ENCODE measurements at places on chromosomes 3 and 15. TPM values are rescaled to one million over a fixed set of nuclear protein-coding genes. Genes with fewer than 3 reads are reported as not detected.
A peak's percentile ranks its signal among the peaks of the same experiment; 100 is the strongest.

DNA sequence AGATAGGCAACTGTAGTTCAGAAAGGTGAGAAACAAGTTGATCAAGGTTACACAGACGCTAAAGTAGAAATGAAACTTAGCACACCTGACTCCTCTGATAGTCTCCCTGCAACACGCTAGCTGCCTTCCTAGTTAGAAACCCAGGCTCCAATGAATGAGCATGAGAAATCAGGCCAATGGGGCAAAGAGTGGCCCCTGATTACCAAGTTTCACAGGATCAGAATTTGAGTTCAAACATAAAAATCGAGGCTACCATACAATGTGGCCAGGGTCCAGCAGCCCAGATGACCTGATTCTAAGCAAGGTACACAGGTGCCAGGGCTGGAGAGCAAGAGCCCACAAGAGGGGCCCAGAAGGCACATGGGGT lies 7.7 kb downstream of the PLD1 start:
- peaks cover 61% of the 10 kb centered on the region for H3K4me1 ChIP-seq
- H3K4me3 ChIP-seq = no peak overlapping the region
- no peaks in the 10 kb centered on the region for H3K27me3 ChIP-seq
- no peak overlapping the region for H3K27ac ChIP-seq
- DNase-seq = no peak

GRCh38 chr3:134543113-134543512 lies 57.3 kb downstream of the CEP63 start:
- H3K27me3 ChIP-seq = no peaks in the 10 kb centered on the region
- H3K36me3 ChIP-seq = peaks cover 33% of the 10 kb centered on the region
- no peak overlapping the region for H3K4me3 ChIP-seq
- peak overlapping the region; percentile 79 for H3K27ac ChIP-seq
- DNase-seq = no peak

- no peak overlapping the region for H3K4me3 ChIP-seq
- peaks cover 97% of the 10 kb centered on the region for H3K4me1 ChIP-seq
- H3K27ac ChIP-seq = peak overlapping the region; percentile 93
- no peaks in the 10 kb centered on the region for H3K36me3 ChIP-seq
These were observed 19.5 kb downstream of the ARHGEF3 start for GRCh38 chr3:56782215-56782614.

GRCh38 chr3:132445817-132446216 lies 28.5 kb downstream of the DNAJC13 start:
- peaks cover 2% of the 10 kb centered on the region for H3K36me3 ChIP-seq
- peak overlapping the region; percentile 46 for H3K27ac ChIP-seq
- H3K27me3 ChIP-seq = no peaks in the 10 kb centered on the region
- H3K4me1 ChIP-seq = peaks cover 55% of the 10 kb centered on the region
- DNase-seq = no peak

GRCh38 chr3:50274371-50275104 lies 4.3 kb upstream of the LSMEM2 start:
- no peak overlapping the region for H3K4me3 ChIP-seq
- H3K36me3 ChIP-seq = peaks cover 10% of the 10 kb centered on the region
- no peaks in the 10 kb centered on the region for H3K27me3 ChIP-seq
- DNase-seq = no peak

- H3K4me3 ChIP-seq = no peak overlapping the region
- H3K4me1 ChIP-seq = peaks cover 14% of the 10 kb centered on the region
- no peaks in the 10 kb centered on the region for H3K36me3 ChIP-seq
- no peak for DNase-seq
These were observed 18.8 kb downstream of the STX19 start for GRCh38 chr3:94009608-94010007.

DNA sequence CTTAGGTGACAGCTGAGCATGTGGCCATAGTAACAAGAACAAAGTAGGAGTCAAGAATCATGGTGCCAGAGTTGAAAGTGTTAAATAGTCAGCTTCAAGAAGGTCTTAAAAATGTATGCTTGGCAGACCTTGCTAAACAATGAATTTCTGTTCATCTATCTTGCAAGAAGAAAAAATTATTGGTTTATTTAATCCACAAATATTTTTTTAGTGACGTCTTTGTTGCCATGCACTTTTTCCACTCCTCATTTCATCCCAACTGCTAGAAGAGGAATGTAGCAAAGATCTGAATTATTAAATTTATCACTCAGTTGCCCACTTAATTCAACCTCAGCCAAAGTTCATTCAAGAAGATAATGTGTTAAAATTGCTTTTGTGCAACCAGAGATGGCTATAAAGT lies 3.2 kb upstream of the SLC4A7 start:
- no peak overlapping the region for H3K4me3 ChIP-seq
- H3K27me3 ChIP-seq = no peaks in the 10 kb centered on the region
- no peak overlapping the region for H3K27ac ChIP-seq
- DNase-seq = no peak

DNA sequence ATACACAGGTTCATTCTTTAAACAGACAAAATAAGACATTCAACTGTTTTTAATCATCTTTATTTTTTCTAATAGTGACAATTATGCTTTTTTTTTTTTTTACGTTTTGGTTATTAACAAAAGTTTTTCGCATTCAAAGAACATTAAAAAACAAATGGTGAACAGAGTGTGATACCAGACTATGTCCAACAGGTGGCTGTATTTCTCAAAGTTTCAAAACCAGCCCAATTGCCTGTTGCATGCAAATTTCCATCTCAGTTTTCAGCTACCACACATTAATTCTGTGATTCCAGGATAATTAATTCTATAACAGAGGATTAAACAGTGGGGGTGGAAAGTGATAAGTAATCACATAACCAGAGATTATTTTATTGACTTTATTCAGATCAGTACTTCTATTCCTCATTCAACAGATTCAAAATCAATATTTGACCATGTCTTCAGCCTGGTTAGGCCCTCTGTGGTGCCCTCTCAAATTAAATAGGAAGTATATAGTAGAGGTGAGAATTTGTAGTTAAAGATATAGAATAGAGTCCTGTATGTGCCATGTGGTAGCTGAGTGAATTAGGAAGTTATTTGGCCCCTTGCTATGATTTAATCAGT lies 122.2 kb upstream of the DCBLD2 start:
- H3K4me1 ChIP-seq = no peaks in the 10 kb centered on the region
- no peak for DNase-seq
- H3K36me3 ChIP-seq = no peaks in the 10 kb centered on the region
- no peaks in the 10 kb centered on the region for H3K27me3 ChIP-seq
- no peak overlapping the region for H3K4me3 ChIP-seq
- no peak overlapping the region for H3K27ac ChIP-seq

DNA sequence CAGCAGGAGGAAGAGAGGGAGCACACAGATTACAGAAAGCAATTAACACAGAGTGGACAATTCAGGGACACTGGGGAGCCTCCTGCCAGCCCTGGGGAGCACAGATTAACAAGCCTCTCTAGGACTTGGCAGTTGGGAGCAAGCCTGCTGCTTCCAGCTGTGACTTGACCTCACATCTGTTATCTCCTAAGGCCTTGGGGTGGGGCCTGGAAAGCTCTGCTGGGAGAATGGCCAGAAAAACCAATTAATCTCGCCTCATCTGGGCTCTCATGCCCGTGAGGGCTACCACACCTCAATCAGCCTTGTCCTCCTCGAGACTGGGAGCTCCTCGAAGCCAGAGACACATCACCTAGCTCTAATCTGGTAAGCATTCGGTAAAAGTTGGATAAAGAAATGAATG lies 39.1 kb downstream of the SEMA5B start:
- H3K4me1 ChIP-seq = no peaks in the 10 kb centered on the region
- H3K27me3 ChIP-seq = no peaks in the 10 kb centered on the region
- no peak overlapping the region for H3K27ac ChIP-seq
- H3K4me3 ChIP-seq = no peak overlapping the region
- H3K36me3 ChIP-seq = no peaks in the 10 kb centered on the region
- DNase-seq = no peak

GRCh38 chr3:24296441-24297205 lies 198.0 kb downstream of the THRB start:
- no peak overlapping the region for H3K4me3 ChIP-seq
- no peaks in the 10 kb centered on the region for H3K27me3 ChIP-seq
- DNase-seq = no peak
- no peak overlapping the region for H3K27ac ChIP-seq
- H3K4me1 ChIP-seq = no peaks in the 10 kb centered on the region

- no peaks in the 10 kb centered on the region for H3K36me3 ChIP-seq
- DNase-seq = no peak
- no peak overlapping the region for H3K27ac ChIP-seq
- H3K27me3 ChIP-seq = no peaks in the 10 kb centered on the region
- peaks cover 5% of the 10 kb centered on the region for H3K4me1 ChIP-seq
These were observed 19.6 kb upstream of the EPHB3 start for GRCh38 chr3:184541886-184542562.

DNA sequence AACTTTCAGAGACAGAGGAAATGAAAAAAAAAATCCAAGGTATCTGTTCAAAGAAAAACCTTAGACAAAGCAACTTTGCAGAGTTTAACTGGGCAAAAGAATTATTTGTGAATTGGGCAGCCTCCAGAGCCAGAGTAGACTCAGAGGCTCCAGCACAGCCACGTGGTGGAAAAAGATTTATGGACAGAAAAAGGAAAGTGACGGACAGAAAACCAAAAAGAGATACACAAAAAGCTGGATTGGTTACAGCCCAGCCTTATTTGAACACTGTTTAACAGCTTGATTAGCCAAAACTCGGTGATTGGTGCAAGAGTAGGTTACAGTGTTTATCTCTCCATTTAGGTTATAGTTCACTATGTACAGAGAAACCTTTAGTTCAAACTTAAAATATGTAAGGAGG lies 23.7 kb upstream of the GPD1L start:
- no peaks in the 10 kb centered on the region for H3K36me3 ChIP-seq
- no peak for DNase-seq
- H3K27ac ChIP-seq = no peak overlapping the region
- H3K4me3 ChIP-seq = no peak overlapping the region

- no peaks in the 10 kb centered on the region for H3K4me1 ChIP-seq
- no peak overlapping the region for H3K4me3 ChIP-seq
- no peak overlapping the region for H3K27ac ChIP-seq
- peaks cover 78% of the 10 kb centered on the region for H3K36me3 ChIP-seq
- DNase-seq = no peak
These were observed 72.4 kb downstream of the VPS13C start for GRCh38 chr15:61987824-61988223.

DNA sequence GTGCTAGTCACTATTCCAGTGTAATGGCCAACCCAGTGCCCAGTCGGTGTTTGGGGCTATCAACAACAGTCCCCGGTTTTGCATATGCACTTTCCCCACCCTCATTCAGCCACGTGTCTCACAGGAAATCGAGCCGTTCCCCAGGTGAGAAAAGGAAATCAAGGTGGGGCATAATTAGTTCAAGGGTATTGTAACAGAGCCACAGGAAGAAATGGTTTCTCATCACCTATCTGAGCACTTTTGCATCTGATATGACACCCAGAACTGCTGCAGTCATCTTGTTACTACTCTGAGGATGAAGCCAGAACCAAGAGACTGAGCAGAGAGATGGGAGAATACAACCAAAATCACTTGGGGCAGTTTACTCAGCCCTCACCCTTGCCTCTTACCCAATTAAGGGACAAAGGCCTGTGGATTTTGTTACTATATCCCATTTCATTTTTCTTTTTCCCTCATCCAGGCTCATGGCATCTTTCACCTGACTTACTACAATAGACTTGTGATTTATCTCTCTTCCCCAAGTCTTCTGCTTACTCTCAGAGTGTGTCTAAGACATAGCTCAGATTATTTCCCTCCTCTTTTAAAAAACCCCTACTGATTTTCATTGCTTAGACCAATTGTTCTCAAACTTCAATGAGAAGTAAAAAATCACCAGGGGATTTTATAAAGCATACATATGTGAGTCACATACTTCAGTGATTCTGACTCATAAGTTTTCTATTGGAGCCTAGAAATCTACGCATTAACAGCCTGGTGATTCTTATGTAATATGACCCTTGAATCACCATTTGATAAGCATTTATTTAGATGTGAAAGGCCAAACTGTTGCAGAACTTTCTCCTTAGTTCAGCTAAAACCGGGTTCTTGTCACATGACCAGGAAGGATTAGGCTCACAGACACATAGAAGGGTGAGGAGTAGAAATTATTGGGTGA lies 40.5 kb downstream of the TRAT1 start:
- no peak for DNase-seq
- H3K4me1 ChIP-seq = no peaks in the 10 kb centered on the region

DNA sequence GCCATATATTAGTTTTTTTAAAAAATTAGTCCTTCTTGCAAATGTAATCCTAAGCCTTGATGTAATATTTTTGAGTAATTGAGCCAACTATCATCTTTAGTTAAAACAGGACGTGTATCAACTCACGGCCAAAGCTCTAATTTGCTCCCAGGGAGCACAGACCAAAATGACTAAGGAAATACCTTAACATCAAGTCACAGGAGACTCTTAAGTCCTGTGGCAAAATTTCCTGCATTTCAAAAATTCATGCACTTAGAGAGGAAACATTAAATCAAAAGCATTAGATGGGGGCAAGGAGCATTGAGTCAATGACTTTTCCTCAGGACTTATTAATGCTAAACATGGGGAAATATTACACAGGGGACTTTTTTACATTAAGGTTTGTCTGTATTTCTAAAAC lies 276.0 kb downstream of the MFSD1 start:
- no peak overlapping the region for H3K27ac ChIP-seq
- no peaks in the 10 kb centered on the region for H3K27me3 ChIP-seq
- DNase-seq = no peak

DNA sequence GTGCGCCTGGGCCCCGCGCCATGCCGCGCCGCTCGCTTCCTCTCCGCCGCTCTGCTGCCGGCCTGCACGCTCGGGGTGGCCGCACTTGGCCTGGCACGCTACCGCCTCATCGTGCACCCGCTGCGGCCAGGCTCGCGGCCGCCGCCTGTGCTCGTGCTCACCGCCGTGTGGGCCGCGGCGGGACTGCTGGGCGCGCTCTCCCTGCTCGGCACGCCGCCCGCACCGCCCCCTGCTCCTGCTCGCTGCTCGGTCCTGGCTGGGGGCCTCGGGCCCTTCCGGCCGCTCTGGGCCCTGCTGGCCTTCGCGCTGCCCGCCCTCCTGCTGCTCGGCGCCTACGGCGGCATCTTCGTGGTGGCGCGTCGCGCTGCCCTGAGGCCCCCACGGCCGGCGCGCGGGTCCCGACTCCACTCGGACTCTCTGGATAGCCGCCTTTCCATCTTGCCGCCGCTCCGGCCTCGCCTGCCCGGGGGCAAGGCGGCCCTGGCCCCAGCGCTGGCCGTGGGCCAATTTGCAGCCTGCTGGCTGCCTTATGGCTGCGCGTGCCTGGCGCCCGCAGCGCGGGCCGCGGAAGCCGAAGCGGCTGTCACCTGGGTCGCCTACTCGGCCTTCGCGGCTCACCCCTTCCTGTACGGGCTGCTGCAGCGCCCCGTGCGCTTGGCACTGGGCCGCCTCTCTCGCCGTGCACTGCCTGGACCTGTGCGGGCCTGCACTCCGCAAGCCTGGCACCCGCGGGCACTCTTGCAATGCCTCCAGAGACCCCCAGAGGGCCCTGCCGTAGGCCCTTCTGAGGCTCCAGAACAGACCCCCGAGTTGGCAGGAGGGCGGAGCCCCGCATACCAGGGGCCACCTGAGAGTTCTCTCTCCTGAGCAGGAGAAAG lies 951 bp downstream of the GPR62 start:
- peak overlapping the region; percentile 30 for H3K4me3 ChIP-seq
- DNase-seq = peak; percentile 76
- no peaks in the 10 kb centered on the region for H3K27me3 ChIP-seq

The GOLGA6L10 gene
- total RNA-seq = 2.1 TPM

The ANKRD63 gene
- total RNA-seq = not detected

The POPDC2 gene
- total RNA-seq = 1.3 TPM
